HCT116 (cell line): ENCODE measurements at places on chromosomes 1 and 21. TPM values are rescaled to one million over a fixed set of nuclear protein-coding genes. Genes with fewer than 3 reads are reported as not detected.
A peak's percentile ranks its signal among the peaks of the same experiment; 100 is the strongest.

The SARS1 gene
- 206 TPM for total RNA-seq

The CGN gene
- 19.7 TPM for total RNA-seq

GRCh38 chr1:31668303-31668883 lies 23.7 kb upstream of the PEF1 start:
- H3K4me3 ChIP-seq = no peak overlapping the region
- H3K36me3 ChIP-seq = no peaks in the 10 kb centered on the region
- no peak for DNase-seq

GRCh38 chr1:202835548-202836072 lies 24.9 kb downstream of the PCAT6 start:
- H3K27me3 ChIP-seq = peaks cover 5% of the 10 kb centered on the region; the same call in 1 of the 2 replicates
- H3K27ac ChIP-seq = no peak overlapping the region
- H3K4me3 ChIP-seq = no peak overlapping the region
- no peak for DNase-seq
- peaks cover 4% of the 10 kb centered on the region; the same call in 1 of the 2 replicates for H3K4me1 ChIP-seq
- H3K36me3 ChIP-seq = no peaks in the 10 kb centered on the region

GRCh38 chr1:109932679-109933078 lies 22.0 kb downstream of the CSF1 start:
- no peak overlapping the region for H3K27ac ChIP-seq
- DNase-seq = no peak
- H3K4me3 ChIP-seq = no peak overlapping the region
- H3K36me3 ChIP-seq = no peaks in the 10 kb centered on the region
- H3K4me1 ChIP-seq = peaks cover 12% of the 10 kb centered on the region; the same call in 1 of the 2 replicates
- no peaks in the 10 kb centered on the region for H3K27me3 ChIP-seq

DNA sequence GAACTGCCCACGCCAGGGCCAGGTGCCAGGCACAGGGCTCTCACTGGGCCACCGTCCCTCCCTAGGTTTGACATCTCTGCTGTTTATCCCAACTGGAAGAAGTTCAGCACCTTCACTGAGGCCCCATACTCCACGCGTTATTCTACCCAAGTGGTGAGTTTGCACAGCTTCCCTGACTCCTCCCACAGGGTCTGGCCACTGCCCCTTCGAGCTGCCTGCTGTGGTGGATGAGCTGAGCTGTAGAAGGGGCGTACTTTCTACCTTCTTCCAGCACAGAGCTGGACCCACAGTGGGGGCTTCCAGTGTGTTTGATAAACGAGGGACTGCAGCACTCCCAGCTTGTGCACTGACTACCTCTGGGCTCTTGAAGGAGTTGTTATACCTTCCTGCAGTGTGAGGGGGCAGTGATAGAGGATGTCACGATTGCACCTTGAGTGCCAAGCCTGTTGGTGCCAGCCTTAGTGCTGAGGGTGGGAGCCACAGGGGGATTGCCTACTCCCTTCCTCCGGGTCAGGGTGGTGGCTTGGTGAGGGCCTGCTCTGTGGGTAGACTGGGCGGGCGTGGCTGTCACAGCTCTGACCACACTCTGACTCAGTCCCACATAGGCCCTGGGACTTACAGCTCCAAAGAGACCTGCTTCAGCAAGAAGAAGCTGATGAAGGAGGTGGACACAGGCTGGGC lies 5.9 kb upstream of the TTC22 start:
- no peak overlapping the region for H3K27ac ChIP-seq
- no peaks in the 10 kb centered on the region for H3K36me3 ChIP-seq
- H3K4me3 ChIP-seq = no peak overlapping the region
- H3K4me1 ChIP-seq = peaks cover 45% of the 10 kb centered on the region

The DAB1 gene
- total RNA-seq = not detected

DNA sequence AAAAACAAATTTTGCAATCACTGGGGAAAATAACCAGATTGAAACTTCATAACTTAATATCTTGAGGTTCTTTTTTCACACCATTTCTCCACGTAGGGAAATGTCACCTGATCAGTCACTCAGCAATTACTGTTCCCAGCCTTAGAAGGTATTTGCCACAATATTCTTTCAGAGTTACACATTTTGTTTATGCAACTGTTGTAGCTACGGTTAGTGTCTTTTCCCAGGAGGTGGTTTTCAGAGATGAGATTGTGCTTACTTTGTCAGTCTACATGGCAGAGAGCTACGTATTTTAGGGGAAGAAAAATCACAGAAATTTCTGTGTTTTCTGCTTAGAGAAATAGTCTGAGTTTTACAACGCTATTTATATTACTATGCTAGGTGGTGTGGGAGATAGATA lies 792.8 kb upstream of the B3GALT2 start:
- no peaks in the 10 kb centered on the region for H3K36me3 ChIP-seq
- no peaks in the 10 kb centered on the region for H3K4me1 ChIP-seq
- no peaks in the 10 kb centered on the region for H3K27me3 ChIP-seq
- H3K4me3 ChIP-seq = no peak overlapping the region

DNA sequence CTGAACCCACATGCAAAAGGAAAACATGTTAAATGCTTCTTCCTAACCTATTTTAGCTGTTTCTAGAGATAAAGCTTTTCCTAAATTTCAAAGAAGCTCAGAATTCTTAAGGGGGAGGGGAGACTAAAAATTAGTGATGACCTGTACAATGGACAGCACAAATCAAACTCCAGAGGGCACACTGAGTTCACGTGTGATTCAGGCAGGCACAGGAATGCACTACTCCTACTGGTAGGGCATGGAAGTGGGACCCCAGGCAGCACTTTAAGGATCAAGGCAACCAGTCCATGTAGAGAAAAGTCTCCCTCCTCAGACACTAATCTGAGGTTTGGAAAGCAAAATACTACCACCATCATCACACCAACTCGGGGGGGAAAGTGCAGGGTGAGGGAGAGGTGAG lies 31.3 kb upstream of the CLCA4 start:
- H3K36me3 ChIP-seq = no peaks in the 10 kb centered on the region
- H3K4me1 ChIP-seq = no peaks in the 10 kb centered on the region
- no peaks in the 10 kb centered on the region for H3K27me3 ChIP-seq
- peak; percentile 62 for DNase-seq

The ERO1B gene
- total RNA-seq = 5.4 TPM

- H3K27ac ChIP-seq = peak overlapping the region; percentile 70
- no peaks in the 10 kb centered on the region for H3K27me3 ChIP-seq
- H3K4me3 ChIP-seq = peak overlapping the region; percentile 36
- H3K4me1 ChIP-seq = peaks cover 89% of the 10 kb centered on the region
- DNase-seq = peak; percentile 63
- H3K36me3 ChIP-seq = no peaks in the 10 kb centered on the region
These were observed 24.6 kb downstream of the IER5 start for GRCh38 chr1:181113059-181113641.

- H3K27me3 ChIP-seq = no peaks in the 10 kb centered on the region
- peaks cover 20% of the 10 kb centered on the region for H3K4me1 ChIP-seq
- no peak overlapping the region for H3K27ac ChIP-seq
- H3K4me3 ChIP-seq = no peak overlapping the region
- H3K36me3 ChIP-seq = no peaks in the 10 kb centered on the region
These were observed 5.3 kb downstream of the VANGL1 start for GRCh38 chr1:115647047-115647446.

- H3K4me3 ChIP-seq = no peak overlapping the region
- peaks cover 10% of the 10 kb centered on the region; the same call in 1 of the 2 replicates for H3K27me3 ChIP-seq
- H3K27ac ChIP-seq = no peak overlapping the region
These were observed 49.8 kb downstream of the SEC16B start for GRCh38 chr1:177920091-177920490.

DNA sequence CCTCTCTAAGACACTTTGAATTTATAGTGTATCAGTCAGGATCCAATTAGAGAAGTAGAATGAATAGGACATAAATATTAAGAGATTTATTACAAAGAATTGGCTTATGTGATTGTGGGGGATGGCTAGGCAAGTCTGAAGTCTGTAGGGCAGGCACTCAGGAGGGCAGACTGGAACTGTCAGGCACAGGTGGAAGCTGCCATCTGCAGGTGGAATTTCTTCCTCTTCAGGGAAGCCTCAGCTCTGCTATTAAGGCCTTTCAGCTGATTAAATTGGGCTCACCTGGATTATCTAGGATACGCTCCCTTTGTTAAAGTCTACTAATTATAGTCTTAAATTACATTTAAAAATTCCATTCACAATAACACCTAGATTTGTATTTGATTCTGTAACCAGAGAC lies 92.0 kb upstream of the HAO2 start:
- DNase-seq = no peak
- no peak overlapping the region for H3K4me3 ChIP-seq
- no peak overlapping the region for H3K27ac ChIP-seq
- no peaks in the 10 kb centered on the region; the same call in 1 of the 2 replicates for H3K27me3 ChIP-seq
- no peaks in the 10 kb centered on the region for H3K36me3 ChIP-seq

- H3K27ac ChIP-seq = peak overlapping the region; percentile 31; the same call in 1 of the 2 replicates
- no peaks in the 10 kb centered on the region for H3K27me3 ChIP-seq
- H3K36me3 ChIP-seq = no peaks in the 10 kb centered on the region
- H3K4me1 ChIP-seq = peaks cover 36% of the 10 kb centered on the region
These were observed 14.9 kb upstream of the IFNLR1 start for GRCh38 chr1:24201941-24202440.

DNA sequence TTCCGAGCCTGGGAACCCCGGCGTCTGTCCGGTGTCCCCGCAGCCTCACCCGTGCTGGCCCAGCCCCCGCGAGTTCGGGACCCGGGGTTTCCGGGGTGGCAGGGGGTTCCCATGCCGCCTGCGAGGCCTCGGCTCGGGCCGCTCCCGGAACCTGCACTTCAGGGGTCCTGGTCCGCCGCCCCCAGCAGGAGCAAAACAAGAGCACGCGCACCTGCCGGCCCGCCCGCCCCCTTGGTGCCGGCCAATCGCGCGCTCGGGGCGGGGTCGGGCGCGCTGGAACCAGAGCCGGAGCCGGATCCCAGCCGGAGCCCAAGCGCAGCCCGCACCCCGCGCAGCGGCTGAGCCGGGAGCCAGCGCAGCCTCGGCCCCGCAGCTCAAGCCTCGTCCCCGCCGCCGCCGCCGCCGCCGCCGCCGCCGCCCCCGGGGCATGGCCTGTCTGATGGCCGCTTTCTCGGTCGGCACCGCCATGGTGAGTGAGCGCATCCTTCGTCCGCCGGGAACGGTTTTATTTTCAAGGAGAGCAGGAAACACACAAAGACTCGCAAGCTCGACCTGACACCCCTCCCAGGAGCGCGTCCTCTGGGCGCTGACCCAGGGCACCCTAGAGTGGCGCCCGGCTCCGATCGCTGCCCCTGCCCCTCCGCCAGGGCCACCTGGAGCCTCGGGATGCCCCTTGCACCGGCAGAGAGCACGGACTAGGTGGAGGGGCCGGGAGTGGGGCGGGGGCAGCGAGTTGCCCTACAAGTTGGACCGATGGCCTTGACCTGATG lies at the start of gene ABCG1:
Gene ABCG1 (plus strand): TSS at position 305 of the 770 bp plus-strand sequence. CDS start 123 bp downstream, at position 428.
- H3K4me3 ChIP-seq = peak within 1 kb of the TSS; percentile 26
- DNase-seq = no peak
- no peaks in the 10 kb centered on the region for H3K36me3 ChIP-seq
- no peaks in the 10 kb centered on the region for H3K27me3 ChIP-seq
- H3K27ac ChIP-seq = no peak within 1 kb of the TSS

The LBR gene
- total RNA-seq = 97.4 TPM

GRCh38 chr1:93839753-93840152 lies 39.3 kb downstream of the DNTTIP2 start:
- no peak overlapping the region for H3K27ac ChIP-seq
- DNase-seq = no peak
- H3K4me3 ChIP-seq = no peak overlapping the region
- H3K36me3 ChIP-seq = no peaks in the 10 kb centered on the region

The NMNAT2 gene
- not detected for total RNA-seq

DNA sequence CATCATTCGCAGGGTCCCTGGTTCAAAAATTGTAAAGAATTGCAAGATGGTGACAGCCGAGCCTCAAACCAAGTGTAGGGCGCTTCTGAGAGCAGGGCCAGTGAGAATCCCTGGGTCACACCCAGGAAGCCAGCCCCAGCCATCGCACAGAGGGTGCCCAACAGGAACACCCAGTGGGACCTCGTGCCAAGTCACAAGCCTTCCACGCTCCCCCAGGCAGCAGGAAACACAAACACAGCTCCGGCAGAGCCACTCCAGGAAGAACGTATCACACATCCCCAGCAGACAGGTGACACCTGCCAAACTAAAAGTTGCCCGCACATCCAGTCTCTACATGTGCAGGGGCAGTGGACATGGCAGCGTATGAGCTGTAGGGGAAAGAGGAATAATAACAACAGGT lies 20.2 kb downstream of the DHRS3 start:
- no peaks in the 10 kb centered on the region for H3K27me3 ChIP-seq
- peak overlapping the region; percentile 29; the same call in 1 of the 2 replicates for H3K27ac ChIP-seq

DNA sequence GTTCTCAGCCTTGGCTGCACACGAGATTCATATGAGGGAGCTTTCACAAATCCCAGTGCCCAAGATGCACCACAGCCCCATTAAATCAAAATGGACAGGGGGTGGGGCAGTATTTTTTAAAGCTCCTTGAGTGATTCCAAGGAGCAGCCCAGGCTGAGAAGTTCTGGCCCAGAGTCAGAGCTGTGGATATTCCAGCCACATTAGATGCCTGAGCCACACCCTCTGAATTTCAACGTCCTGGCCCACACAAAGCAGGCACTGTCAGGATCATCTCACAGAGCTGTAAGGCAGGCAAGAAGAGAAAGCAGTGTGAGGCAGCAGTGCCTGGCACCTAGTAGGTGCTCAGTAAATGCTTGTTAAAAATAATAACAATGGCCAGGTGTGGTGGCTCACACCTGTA lies 37.4 kb downstream of the PAX7 start:
- H3K4me3 ChIP-seq = no peak overlapping the region
- H3K27me3 ChIP-seq = no peaks in the 10 kb centered on the region
- H3K4me1 ChIP-seq = peaks cover 12% of the 10 kb centered on the region
- no peak overlapping the region for H3K27ac ChIP-seq
- no peak for DNase-seq

- peaks cover 84% of the 10 kb centered on the region for H3K27me3 ChIP-seq
- H3K36me3 ChIP-seq = no peaks in the 10 kb centered on the region
- no peak overlapping the region for H3K4me3 ChIP-seq
- no peaks in the 10 kb centered on the region for H3K4me1 ChIP-seq
These were observed 183.7 kb upstream of the ZC3H12A start for GRCh38 chr1:37290718-37291117.

The FAM151A gene
- total RNA-seq = not detected

The CTSS gene
- total RNA-seq = 0.57 TPM

DNA sequence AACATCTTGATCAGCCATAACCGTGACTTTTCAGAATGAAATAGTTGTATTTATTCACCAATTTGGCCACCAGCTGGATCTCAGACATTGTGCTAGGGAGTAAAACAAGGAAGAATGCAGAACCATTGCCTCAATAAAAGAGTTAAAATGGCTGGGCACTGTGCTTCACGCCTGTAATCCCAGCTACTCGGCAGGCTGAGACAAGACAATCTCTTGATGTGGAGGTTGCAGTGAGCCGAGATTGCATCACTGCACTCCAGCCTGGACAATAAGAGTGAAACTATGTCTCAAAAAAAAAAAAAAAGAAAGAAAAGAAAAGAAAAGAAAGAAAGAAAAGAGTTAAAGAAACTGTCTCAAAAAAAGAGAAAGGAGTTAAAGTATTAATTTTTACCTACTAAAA lies 199.5 kb downstream of the TPR start:
- H3K27me3 ChIP-seq = no peaks in the 10 kb centered on the region
- H3K4me1 ChIP-seq = no peaks in the 10 kb centered on the region
- DNase-seq = no peak
- H3K4me3 ChIP-seq = no peak overlapping the region
- H3K36me3 ChIP-seq = no peaks in the 10 kb centered on the region
- H3K27ac ChIP-seq = no peak overlapping the region
